Femur (tissue), 1 donor: ENCODE measurements at places on chromosomes 1 and 21.
A peak's percentile ranks its signal among the peaks of the same experiment; 100 is the strongest.

DNA sequence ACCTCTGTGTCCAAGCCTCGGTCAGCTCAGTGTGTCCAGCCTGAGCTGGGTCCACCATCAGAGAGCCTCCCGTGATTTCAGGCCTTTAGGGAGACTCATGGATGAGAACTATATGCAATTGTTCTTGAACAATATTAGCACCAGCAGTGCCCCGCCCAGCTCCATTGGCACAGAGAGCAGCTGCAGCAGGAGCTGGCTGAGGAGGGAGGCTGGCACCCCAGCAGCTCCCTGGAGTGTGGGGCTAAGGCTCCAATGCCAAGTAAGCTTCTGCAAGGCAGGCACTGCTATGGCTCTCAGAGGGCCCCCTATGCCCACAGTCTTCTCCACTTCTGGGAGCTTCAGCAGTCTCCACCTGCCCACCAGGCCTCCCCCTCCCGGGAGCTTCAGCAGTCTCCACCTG, 593.3 kb downstream of the MATN1 start:
- DNase-seq: no peak

GRCh38 chr1:52070704-52071103, 14.6 kb downstream of the BTF3L4 start:
- DNase-seq: no peak

- DNase-seq: no peak
Measured at GRCh38 chr1:204560590-204561150, 44.5 kb downstream of the MDM4 start.

DNA sequence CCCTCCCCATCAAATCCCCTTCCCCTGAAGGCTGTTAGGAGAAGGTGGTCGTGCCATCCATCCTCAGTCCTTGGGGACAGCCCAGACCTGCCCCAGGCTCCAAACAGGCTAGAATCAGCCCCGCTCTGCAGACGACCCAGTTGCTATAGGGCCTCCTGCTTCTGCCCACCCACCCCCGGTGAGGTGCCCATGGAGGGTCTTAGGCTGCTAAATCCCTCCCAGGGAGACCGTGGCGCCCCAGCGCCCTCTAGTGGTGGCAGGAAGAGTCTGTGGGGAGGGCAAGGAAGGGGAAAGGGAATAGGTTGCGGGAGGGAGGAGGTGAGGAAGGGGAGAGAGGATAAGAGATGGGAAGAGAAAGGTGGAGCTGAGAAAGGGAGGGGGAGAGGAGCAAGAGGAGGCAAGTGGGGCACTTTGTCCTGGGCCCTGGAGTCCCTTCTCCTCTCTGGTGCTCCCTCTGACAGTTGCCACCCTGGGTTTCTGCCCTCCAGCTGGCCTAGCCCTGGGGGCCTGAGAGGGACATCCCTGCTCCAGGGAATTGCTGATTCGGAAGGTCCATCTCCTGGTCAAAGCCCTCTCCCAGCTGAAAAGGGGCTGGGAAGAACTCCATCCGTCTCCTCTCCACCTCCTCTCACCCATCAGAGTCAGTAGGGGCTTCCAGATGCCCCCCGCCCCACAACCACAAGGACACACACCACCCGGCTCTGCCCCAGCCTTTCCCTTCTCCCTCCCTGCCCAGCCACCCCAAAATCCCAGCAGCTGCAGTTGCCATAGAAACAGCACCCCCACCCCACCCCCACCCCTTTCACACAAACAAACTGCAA, 55.4 kb downstream of the CAMK2N1 start:
- DNase-seq: peak; percentile 18

DNA sequence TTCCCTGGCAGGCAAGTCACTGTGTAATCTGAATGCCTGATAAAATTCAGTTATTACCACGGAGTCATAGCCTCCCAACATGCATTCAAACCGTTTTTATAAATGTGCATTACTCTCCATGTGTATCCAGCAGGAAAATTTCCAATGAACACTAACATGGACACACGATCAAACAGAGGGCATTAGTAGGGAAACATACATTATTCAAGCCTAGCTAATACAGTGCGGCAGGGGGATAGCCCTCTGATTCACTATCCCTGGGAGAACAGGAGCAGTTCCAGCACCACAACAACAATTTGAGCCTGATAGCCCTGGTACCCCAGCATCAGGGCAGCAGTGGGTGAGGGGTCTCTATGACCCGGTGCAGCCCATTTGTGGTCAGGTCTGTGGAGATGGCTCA, 35.8 kb upstream of the HMGB4 start:
- no peak for DNase-seq

- no peak for DNase-seq
Measured at GRCh38 chr1:81008293-81008692, 792.4 kb upstream of the ADGRL2 start.

GRCh38 chr21:44567481-44568171, 5.9 kb upstream of the KRTAP10-4 start:
- no peak for DNase-seq

GRCh38 chr1:42974767-42975437, 16.2 kb upstream of the SLC2A1 start:
- DNase-seq: no peak

- DNase-seq: peak; percentile 51
Measured at GRCh38 chr1:203592156-203592555, 34.5 kb upstream of the ATP2B4 start.

DNA sequence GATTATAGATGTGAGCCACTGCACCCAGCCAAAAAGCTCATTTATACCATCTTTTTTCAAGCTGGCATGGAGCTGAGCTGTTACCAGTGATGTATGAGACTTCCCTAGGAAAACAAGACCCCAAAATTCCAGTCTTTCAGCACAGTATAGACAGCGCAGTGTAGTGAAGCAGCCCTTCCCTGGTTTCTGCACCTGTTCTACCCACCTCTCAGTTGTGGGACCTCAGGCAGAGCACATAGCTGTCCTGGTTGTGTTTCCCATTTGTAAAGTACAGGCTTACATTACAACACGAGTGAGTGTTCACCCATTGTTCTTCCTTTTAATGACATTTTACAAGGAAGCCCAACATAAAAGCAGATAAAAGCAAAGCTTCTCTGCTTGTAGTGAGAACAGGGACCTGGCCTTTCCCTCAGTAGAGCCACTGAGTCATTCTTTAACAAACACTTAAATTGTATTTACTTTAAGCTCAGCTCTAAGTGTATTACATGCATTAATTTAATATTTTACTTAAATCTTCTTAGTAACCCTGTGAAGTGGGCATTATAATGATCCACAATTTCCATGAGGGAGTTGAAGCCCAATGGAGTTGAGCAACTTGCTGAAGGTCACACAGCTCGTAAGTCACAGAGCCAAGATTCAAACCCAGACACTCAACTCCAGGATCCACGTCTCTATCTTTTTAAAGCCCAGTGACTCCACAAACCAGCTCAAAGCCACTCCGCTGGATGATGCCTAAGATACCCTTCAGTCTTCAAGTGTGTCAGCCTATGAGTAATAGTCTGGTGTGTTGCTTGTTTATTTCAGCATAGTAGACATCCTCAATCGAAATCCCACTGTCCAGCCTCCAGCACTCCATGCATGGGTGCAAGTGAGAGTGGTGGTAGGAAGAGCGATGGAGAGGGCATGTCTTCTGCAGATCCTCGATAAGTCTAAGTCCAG, 40.5 kb upstream of the CAPZB start:
- no peak for DNase-seq

GRCh38 chr1:196531737-196532524, 76.3 kb downstream of the KCNT2 start:
- DNase-seq: no peak

DNA sequence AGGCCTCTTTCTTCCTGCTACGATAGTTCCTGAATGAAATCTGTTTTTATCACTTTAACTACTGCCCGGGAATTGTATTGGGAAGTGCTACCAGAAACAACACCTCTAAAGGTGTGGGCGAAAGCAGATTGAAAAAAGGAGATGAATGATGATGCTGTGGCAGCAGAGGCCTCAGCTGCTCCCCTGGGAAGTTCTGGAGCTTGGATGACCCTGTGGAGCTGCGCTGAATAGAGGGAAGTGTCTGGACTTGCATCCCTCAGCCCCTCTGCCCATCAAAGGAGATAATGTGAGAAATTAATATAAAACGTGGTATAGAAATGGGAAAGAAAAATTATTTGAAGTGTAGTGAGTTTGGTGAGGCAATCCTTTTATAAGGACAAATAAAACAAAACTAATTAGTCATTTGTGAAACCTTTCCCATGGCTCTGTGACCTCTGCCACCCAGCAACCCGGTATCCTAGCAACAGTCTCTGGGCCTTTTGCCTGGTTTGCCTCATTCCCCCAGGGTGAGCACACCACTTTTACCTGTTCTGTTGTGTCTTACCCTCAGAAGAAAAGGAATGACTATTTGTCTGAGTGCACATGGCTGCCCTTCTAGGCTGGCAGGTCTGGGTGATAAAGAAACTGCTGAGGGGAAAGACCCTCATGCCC, 21.3 kb downstream of the OVAAL start:
- no peak for DNase-seq

DNA sequence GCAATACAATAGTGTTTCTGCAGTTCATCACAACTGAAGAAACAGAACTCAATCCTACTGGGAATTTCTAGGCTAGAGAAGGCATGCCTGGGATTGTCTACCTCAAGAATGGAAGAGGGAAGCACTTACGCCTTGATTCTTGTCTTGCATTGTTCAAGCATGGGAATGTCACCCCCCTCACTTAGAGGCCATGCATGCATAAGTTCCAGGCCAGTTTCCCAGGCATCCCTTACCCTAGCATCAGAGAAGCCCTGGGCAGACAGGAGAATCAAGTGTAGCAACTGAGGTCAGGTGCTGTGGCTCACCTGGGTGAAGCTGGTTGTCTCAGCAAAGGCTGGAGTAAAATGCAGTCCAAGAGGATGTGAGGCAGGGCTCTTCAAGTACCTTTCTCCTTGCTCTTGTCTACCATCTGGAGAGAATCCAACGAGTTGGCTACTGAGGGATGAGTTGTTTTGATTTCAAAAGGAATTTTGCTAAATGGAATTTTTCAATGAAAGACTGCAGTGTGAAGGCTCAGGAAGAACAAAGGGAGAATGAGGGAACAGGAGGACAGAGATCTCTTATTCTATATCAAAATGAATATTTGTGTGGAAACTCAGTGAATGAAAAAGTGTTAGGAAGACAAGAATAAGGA, 174.3 kb downstream of the NEK7 start:
- no peak for DNase-seq

GRCh38 chr21:36325373-36326010, 5.5 kb downstream of the MORC3 start:
- no peak for DNase-seq

GRCh38 chr1:172801771-172802322, 142.9 kb downstream of the FASLG start:
- no peak for DNase-seq

- DNase-seq: no peak
Measured at GRCh38 chr1:111209622-111210021, 9.2 kb upstream of the DENND2D start.

DNA sequence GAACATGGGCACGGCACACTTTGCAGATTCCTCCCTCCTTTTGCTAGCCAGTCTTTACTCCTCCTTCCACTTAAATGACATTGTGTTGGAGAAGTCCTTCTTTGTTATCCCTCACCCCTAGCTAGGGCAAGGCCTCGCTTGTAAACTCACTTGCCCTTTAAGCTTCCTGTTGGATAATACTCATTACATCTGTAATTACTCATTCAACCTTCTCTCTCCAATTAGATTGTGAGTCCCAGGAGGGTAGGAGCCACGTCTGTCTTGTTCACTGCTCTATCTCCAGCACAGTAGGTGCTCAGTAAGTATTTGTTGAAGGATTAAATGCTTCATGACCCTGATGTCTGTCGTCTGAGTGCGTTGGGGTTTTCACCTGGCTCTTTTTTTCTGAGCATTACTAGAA, 98.7 kb upstream of the USP24 start:
- no peak for DNase-seq

- DNase-seq: no peak
Measured at GRCh38 chr1:101738475-101738874, 258.3 kb downstream of the OLFM3 start.

GRCh38 chr1:232192781-232193450, 437.0 kb downstream of the SIPA1L2 start:
- no peak for DNase-seq

DNA sequence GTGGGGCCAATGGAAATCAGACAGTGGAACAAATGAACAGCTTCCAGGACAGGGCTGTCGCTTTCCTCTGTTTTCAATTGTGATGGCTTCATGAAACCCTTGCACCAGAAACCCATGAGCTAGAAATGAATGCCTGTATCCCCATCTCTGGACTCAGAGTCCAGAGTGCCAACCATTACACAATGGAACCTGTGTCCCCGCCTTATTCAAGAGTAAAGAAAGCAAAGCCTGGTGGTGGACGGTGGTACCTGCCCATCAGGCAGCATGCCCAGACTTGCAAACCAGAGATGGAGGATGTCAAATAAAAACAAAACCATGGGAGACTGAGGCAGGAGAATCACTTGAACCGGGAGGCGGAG, 4.4 kb upstream of the CAPN2 start:
- DNase-seq: no peak

DNA sequence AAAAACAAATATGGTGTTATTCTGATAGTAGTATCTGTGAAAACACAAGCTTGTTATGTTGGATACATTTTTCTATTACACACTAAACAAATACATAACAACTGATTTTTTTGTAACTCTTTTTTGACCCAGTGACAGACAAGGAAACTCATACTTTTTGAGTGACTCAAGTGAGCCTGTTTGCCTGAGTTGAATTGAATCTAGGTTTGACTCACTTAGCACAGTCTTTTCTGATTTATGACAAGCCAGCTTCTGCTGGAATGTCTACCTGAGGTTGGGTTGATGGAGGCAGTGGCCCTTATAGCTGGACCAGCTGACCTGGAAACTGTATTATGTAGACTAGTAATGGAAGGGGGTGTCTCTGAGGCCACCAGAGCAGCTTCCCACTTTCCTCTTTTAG, 4.2 kb upstream of the CLCA4 start:
- no peak for DNase-seq

GRCh38 chr1:80987824-80988223, 812.9 kb upstream of the ADGRL2 start:
- DNase-seq: no peak

DNA sequence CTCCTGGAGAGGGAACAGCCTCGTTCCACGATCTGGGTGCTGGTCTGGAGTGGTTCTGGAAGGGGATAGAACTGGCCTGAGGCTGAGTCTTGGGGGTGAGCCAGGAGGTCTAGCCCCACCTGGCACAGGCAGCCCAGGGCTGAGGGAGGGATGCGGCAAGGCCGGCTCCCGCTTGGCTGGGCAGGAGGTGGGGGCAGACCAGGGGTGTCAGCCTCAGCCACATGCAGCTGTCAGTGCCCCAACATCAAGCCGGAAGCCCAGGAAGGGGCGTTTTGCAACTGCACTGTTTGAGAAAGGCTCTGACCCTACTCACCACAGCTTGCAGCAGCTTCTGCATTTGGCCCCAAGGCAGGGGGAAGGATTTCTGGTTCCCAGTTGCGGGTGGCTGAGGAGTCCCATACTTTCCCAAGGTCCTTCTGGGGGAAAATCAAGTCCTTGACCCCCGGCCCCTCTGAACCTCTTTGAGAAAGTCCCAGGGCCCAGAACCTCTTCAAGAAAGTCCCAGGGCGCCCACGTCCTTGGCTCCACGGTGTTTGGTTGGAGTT, 2.0 kb downstream of the EFHD2 start:
- DNase-seq: peak; percentile 79
